ENCODE measurements at places on chromosomes 16 and 17. TPM values are rescaled to one million over a fixed set of nuclear protein-coding genes. Genes with fewer than 3 reads are reported as not detected.
A peak's percentile ranks its signal among the peaks of the same experiment; 100 is the strongest.

DNA sequence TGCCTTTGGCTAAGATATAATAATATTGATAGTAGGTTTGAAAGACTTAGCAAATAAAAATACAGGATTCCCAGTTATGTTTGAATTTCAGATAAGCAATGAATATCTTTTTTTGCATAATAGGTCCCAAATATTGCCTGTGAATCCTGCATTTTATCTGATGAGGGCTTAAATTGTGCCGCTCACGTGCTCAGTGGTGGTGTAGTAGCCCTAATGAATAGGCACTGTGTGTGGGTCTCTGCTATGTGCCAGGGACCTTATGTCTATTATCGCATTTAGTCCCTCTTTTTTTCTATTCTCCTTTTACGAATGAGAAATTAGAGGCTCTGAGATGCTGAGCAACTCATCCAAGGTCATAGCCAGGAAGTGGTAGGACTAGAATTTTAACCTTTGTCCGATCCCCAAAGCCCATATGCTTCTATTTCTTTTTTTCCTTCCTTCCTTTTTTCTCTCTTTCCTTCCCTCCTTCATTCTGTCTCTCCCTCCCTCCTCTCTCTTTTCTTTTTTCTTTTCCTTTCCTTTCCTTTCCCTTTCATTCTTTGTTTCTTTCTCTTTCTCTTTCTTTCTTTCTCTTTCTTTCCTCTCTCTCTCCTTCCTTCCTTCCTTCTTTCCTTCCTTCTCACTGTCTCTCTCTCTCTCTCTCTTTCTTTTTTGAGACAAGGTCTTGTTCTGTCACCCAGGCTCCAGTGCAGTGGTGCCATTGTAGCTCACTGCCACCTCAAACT, 47.2 kb downstream of the RGS9 start:
- DNase-seq = no peak

GRCh38 chr16:67773099-67773498, 33.3 kb downstream of the RANBP10 start:
- DNase-seq = no peak

Gene E4F1
- 43.2 TPM for total RNA-seq

Gene LDHD
- not detected for total RNA-seq

DNA sequence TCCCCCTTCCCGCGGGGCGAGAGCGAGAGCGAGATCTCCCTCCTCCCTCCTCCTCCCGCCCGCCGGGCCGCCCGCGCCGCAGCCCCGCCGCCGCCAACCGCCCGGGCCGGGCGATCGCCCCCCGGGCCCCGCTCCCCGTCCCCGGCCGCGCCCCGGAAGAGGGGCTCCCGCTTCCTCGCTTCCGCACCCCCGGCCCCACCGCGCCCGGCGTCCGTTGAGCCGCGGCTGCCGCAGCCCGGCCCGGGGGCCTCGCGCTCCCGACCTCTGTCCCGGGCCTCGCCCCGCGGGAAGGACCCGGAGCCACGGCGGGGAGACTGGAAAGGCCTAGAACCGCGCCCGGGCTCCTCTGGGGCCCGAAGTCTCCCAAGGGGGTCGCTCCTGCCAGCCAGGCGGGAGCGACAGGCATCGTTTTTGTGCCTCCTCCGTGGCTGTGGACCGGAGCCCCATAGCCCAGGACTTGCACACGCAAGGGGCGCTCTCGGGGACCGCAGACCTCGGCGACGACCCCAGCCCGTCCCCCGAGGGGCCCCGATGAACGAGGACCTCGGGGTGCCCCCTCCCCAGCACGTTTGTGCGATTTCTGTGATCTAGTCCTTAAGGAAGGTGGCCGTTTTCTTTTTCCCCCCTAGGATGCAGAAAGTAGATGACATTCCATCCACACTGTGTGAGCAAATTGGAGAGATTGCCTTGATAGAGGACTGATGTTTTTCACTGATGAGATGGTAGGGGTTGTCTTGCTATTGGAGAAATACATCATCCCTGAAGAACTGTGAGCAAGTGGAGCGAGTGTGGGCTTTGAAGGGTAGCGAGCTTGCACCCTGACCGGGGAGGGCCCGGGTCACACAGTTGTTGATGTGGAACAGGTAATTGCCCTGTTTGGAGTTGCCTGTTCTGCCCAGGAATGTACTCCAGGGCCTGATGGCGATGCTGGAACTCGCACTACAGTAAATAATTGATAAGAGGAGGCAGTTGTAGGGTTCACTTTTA, 611 bp downstream of the BANP start:
- DNase-seq = no peak

GRCh38 chr17:3657874-3658783, 10.2 kb downstream of the TAX1BP3 start:
- DNase-seq = no peak

Gene KRT15
- total RNA-seq = 38.4 TPM

Gene TEKT5
- not detected for total RNA-seq

Gene APOH
- not detected for total RNA-seq

- no peak for DNase-seq
These were observed 34.9 kb upstream of the LGALS9 start for GRCh38 chr17:27596096-27596495.

DNA sequence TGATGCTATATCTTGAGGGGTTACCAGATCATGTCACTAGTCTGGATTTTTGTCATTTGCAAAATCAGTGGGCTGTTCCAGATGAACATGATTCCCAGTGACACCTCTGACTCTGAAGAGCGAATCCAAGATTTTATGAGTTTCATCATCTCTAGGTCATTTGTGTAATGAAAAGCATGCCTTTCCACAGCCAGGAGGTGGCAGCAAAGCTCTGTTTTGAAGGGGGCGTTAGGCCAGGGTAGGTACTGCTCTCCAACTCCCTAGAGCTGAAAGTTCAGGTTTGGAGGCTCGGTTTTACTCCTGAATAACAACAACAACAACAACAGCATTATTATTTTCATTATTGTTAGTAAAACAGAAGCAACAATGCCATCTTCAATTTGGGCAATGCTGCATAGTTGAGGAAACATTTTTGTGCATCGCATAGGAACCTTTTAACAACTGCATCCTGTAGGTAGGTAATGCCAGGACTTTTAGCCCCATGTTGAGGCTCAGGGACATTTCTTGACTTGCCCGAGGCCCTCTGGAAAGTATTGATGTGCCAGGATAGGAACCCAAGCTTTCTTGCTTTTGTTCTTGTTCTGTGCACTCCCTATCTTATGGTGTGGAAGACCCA, 77.0 kb downstream of the MYH13 start:
- DNase-seq = peak; percentile 62

GRCh38 chr17:20053361-20053964, 44.3 kb downstream of the SPECC1 start:
- no peak for DNase-seq

GRCh38 chr17:74601944-74602572, 10.0 kb upstream of the CD300LD start:
- peak; percentile 34 for DNase-seq

Gene ADAD2
- not detected for total RNA-seq

DNA sequence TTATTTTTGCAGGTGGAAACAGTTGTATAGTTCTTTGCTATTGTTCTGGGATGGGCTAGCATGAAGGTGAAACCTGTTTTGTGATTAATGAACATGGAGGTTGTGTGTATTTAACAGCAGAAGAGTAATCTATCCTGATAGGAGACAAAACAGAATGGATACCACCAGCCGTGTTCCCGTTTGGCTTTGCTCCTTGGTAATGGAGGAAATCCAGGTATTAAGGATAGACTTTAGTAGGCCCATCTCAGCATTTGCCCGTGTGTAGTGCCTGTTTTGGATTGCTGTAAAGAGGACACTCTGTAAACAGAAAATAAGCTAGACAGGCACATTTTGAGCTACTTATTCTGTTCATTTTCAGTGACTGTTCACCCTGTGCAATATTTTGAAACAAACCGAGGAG, 215.1 kb downstream of the RBFOX1 start:
- no peak for DNase-seq
